ENCODE measurements at places on chromosomes 2 and 18. TPM values are rescaled to one million over a fixed set of nuclear protein-coding genes. Genes with fewer than 3 reads are reported as not detected.

The STEAP3 gene
- total RNA-seq: 11.6 TPM

The C2orf15 gene
- total RNA-seq: 1.9 TPM

The PFN4 gene
- total RNA-seq: 0.24 TPM

The STPG4 gene
- total RNA-seq: 0.16 TPM

The DPP10 gene
- total RNA-seq: not detected

The CD302 gene
- total RNA-seq: 1.6 TPM

The AQP12A gene
- total RNA-seq: not detected

The MAL gene
- total RNA-seq: 382 TPM

The SPDYA gene
- total RNA-seq: 0.92 TPM

The TMEM169 gene
- total RNA-seq: 0.04 TPM

The CXCR1 gene
- total RNA-seq: 0.72 TPM

The FSIP2 gene
- 0.24 TPM for total RNA-seq

The MC5R gene
- 0.28 TPM for total RNA-seq

The HRH4 gene
- total RNA-seq: 0.28 TPM

The SPP2 gene
- not detected for total RNA-seq

The NDUFS1 gene
- 81.6 TPM for total RNA-seq

The RASGRP3 gene
- 4.3 TPM for total RNA-seq

The ZSWIM2 gene
- not detected for total RNA-seq

The SCN7A gene
- total RNA-seq: 0.48 TPM
